Esophagus squamous epithelium (tissue), 5 donors: ENCODE measurements at places on chromosomes 12 and 14.

DNA sequence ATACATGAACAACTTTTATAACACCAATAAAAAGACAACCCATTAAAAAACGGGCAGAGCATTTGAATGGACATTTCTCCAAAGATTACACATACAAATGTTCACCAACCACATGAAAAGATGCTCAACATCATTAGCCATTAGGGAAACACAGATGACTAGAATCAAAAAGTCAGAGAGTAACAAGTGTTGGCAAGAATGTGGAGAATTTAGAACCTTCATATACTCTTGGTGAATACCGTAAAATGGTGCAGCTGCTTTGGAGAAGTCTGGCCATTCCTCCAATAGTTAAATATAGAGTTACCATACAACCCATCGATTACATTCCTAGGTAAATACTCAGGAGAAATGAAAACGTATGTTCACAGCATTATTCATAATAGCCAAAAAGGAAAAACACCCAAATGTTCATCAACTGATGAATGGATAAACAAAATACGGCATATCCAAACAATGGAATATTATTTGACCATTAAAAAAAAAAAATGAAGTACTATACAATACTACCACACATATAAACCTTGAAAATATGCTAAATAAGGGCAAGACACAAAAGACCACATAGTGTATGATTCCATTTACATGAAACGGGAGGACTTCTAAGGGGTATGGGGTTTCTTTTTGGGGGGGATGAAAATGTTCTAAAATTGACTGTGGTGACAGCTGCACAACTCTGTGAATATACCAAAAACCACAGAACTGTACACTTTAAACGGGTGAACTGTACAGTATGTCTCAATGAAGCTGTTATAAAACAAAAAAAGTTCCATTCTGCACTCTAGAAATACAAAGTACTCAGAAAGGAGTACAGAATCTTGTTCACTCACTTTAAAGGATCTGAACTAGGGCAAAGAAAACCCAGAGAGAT is 3.2 kb downstream of the CORO1C start:
- H3K4me3 ChIP-seq, result peak overlapping the region; percentile 80
- DNase-seq, result no peak
- peaks cover 44% of the 10 kb centered on the region for H3K4me1 ChIP-seq
- no peak overlapping the region for H3K27ac ChIP-seq
- no peaks in the 10 kb centered on the region for H3K27me3 ChIP-seq
- H3K36me3 ChIP-seq, result no peaks in the 10 kb centered on the region

GRCh38 chr12:26939192-26939832 is 1.0 kb downstream of the FGFR1OP2 start:
- H3K27me3 ChIP-seq, result no peaks in the 10 kb centered on the region

DNA sequence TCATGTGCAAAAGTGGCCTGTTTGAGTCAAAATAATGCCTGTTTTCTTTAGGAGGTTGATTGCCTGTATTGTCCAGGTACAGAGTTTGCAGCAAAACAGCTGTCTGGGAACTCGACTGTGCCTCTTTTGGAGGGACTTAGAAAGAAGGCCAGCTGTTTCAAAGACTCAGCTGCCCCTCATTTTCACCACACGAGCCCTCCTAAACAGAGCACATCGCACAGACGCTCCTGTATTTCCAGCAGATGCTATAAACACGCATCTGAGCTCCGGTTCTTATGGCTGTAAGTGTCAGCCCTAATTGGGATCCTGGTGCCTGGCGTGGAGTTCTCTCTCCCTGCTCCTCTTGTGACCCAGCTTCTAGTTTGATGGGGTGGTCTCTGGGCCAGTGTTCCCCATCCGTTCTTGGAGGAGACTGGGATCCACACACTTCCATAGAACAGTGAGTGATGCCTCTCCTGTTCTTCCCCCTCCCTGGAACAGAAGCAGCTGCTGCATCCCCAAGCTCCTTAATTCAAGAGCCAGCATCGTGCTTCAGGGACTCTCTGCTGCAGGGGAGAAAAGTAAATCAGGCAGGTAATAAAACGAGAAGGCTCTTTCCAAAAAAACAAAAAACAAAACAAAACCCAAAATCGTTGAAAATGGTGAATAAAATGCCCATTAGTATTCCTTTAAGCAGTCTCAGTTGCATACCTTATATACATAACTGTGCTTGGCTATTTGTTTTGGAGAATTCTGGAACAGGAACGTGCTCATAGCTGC is 269.0 kb downstream of the SLC15A4 start:
- no peaks in the 10 kb centered on the region for H3K27me3 ChIP-seq
- no peak for DNase-seq
- no peaks in the 10 kb centered on the region for H3K4me1 ChIP-seq
- H3K36me3 ChIP-seq, result no peaks in the 10 kb centered on the region
- no peak overlapping the region for H3K27ac ChIP-seq

DNA sequence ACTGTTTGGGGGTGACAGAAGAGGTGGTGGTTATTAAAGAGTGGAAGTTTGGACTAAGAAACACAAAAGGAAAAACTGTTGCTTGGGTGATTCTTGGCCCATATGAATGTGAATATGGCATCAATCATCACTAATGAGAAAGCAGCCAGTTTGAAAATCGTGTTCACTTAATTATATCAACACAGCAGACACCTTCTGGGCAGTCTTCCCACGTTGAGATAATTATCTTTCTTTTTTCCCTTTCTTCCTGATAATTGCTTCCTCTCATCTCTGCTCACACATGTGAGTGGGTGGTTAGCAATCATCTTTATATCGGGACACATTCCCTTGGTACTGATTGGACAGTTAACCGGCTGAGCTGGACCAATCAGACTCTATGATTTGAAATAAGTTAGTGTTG is 539.7 kb downstream of the AACS start:
- H3K4me3 ChIP-seq, result no peak overlapping the region
- no peaks in the 10 kb centered on the region for H3K27me3 ChIP-seq

GRCh38 chr14:99035712-99036610 is 236.0 kb downstream of the BCL11B start:
- H3K4me1 ChIP-seq, result peaks cover 17% of the 10 kb centered on the region
- H3K27ac ChIP-seq, result peak overlapping the region; percentile 74
- H3K4me3 ChIP-seq, result peak overlapping the region; percentile 55
- DNase-seq, result peak; percentile 25

GRCh38 chr12:116165036-116165425 is 112.5 kb downstream of the MED13L start:
- no peaks in the 10 kb centered on the region for H3K27me3 ChIP-seq
- H3K27ac ChIP-seq, result no peak overlapping the region
- H3K36me3 ChIP-seq, result no peaks in the 10 kb centered on the region
- DNase-seq, result no peak
- H3K4me1 ChIP-seq, result peaks cover 4% of the 10 kb centered on the region
- H3K4me3 ChIP-seq, result no peak overlapping the region
